IMR-90 (cell line): ENCODE measurements at places on chromosomes 16 and 17.

GRCh38 chr17:74736513-74737298 is at the start of gene RAB37:
Gene RAB37, plus strand, starts transcription at chr17:74737256. Its CDS starts 17 bp downstream, at chr17:74737273.
- H3K27me3 ChIP-seq, result peaks cover 47% of the 10 kb centered on the region
- no peak for DNase-seq
- H3K4me3 ChIP-seq, result no peak within 1 kb of the TSS; the same call in 1 of the 2 replicates
- H3K4me1 ChIP-seq, result peaks cover 4% of the 10 kb centered on the region; the same call in 1 of the 2 replicates
- H3K36me3 ChIP-seq, result no peaks in the 10 kb centered on the region

GRCh38 chr17:4135489-4135888 is 7.3 kb downstream of the ZZEF1 start:
- H3K4me1 ChIP-seq, result no peaks in the 10 kb centered on the region
- no peak for DNase-seq
- peaks cover 2% of the 10 kb centered on the region; the same call in 1 of the 2 replicates for H3K36me3 ChIP-seq
- no peak overlapping the region for H3K4me3 ChIP-seq
- no peak overlapping the region for H3K27ac ChIP-seq
- no peaks in the 10 kb centered on the region for H3K27me3 ChIP-seq

DNA sequence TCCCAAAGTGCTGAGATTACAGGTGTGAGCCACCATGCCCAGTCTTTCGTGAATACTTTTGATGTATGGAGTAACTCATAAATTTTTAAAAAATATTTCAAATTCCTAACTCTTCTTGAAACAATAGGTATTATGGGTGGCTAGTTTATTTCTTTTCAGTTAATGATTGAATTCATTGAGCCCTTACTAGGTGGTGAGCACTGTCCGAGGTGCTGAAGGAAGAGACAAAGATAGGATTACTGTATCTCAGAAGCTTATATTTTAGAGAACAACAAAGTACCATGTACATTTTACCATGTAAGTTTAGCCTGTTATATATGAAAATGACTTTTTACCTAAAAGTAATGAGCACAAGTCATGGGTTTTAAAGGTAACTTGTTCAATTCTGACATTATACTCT is 418.3 kb downstream of the NPIPA7 start:
- H3K27ac ChIP-seq, result no peak overlapping the region
- H3K4me3 ChIP-seq, result no peak overlapping the region
- no peak for DNase-seq

GRCh38 chr16:27429330-27429871 is 27.4 kb downstream of the IL21R start:
- no peak overlapping the region for H3K27ac ChIP-seq
- H3K4me3 ChIP-seq, result no peak overlapping the region
- no peaks in the 10 kb centered on the region for H3K36me3 ChIP-seq
- peaks cover 8% of the 10 kb centered on the region for H3K4me1 ChIP-seq

DNA sequence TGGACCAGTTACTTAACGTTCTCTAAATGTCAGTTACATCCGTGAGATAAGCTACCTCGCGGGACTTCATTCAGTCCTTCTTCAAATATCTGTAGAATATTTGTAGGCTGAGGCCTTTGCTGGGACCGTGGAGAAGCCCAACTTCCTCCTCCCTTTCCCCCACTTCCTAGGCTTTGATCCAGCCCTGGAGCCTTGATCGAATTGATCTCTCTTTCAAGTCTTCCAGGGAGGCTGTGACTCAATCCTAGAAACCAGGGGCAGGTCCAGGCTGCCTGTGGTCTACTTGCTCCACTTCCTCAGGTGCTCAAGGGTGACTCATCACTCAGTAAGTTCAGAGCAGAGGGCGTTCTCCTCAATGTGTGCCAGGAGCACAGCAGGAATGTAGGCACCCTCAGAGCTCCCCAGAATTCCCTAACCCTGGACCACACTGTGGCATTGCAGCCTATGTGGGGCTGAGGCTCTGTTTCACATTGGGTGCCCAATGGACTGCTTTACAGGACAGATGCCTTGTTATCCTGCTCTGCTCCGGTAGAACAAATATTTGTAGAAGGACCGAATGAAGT is 11.2 kb upstream of the CEP20 start:
- no peak overlapping the region for H3K4me3 ChIP-seq
- H3K27me3 ChIP-seq, result no peaks in the 10 kb centered on the region
- H3K27ac ChIP-seq, result no peak overlapping the region
- H3K4me1 ChIP-seq, result peaks cover 7% of the 10 kb centered on the region

GRCh38 chr16:1019231-1020090 is 37.9 kb downstream of the SOX8 start:
- no peaks in the 10 kb centered on the region for H3K36me3 ChIP-seq
- no peak overlapping the region for H3K4me3 ChIP-seq
- H3K4me1 ChIP-seq, result no peaks in the 10 kb centered on the region

DNA sequence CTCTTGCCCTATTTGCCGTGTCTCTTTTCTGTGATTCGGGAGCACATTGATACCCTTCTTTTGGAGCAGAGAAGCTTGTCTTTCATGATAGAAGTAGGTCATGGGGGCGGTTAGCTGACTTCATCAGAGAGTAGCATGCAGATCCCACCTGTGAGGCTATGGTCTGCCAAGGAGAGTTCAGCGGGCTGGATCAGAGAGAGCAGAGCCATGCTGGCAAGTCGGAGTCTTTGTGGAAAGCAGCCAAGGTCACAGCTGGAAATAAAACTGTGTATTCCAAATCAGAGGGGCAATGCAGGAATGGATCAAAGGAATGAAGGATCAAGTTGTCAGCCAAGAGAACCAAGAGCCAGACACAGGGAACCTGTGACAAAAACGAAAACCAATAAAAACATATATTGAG is 595.9 kb downstream of the WWOX start:
- no peak overlapping the region for H3K4me3 ChIP-seq
- H3K27ac ChIP-seq, result no peak overlapping the region

DNA sequence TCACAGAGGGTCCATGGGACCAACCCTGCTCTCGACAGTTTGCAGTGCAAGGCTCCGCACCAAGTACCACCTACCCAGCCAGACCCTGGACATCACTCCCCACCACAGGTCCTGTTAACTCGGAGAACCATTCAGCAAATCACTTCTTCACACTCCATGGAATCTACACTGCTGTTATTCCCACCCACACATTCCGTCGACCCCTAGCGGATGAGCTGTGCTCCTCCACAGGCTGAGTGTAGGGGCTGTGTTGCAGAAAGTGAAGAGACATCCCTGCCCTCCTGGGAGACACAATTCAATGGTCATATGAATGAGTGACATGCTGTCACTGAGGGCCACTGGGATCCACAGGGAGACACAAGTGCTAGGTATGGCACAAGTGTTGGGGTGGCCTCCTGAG is 27.5 kb downstream of the MPG start:
- H3K27ac ChIP-seq, result no peak overlapping the region
- peaks cover 32% of the 10 kb centered on the region for H3K36me3 ChIP-seq
- no peaks in the 10 kb centered on the region for H3K27me3 ChIP-seq
- DNase-seq, result no peak
- no peaks in the 10 kb centered on the region for H3K4me1 ChIP-seq
- H3K4me3 ChIP-seq, result no peak overlapping the region

DNA sequence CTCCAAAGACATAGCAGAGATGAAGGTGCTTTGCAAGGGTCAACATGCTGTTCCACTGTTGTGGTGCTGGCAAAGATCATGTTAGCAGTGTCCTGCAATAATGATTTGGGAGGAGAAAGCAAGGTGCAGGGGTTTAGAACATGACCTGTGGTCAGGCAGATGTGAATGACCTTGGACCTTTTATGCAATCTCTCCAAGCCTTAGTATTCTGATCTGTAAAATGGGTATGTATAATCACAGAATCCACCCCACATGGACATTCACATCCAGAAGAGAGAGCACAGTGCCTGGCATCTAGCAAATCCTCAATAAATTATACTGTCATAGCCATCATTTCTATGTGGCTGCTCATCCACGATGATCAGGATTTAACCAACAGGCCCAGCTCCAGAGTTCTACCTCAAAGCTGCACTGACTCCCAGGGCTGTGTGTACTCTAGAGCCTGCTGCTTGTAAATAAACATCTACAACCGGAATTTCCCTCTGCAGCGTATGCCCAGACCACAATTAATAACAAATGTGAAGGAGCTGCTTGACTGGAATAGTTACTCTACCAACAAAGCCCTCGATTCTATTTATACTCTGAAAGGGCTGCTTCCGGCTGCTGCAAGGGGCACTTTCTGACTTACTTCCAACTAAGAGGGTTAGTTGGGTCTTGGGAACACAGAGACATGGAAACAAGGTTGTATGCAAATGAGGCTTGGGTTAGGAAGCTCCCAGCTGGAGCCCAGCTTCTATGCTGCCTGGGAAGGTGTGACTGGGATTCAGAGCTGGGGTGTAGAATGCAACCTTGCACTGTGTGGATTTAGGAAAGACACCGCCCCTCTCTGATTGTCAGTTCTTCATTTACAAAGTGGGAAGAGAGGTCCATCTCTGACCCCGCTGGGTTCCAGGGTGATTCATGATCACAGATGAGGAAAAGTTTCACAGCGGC is 265.2 kb downstream of the XYLT1 start:
- H3K27me3 ChIP-seq, result no peaks in the 10 kb centered on the region
- no peaks in the 10 kb centered on the region for H3K36me3 ChIP-seq
- DNase-seq, result peak; percentile 87
- H3K27ac ChIP-seq, result no peak overlapping the region
- H3K4me1 ChIP-seq, result peaks cover 4% of the 10 kb centered on the region

GRCh38 chr16:12845282-12845681 is 41.6 kb upstream of the CPPED1 start:
- H3K27ac ChIP-seq, result no peak overlapping the region
- no peaks in the 10 kb centered on the region for H3K36me3 ChIP-seq
- no peaks in the 10 kb centered on the region for H3K4me1 ChIP-seq
- H3K4me3 ChIP-seq, result no peak overlapping the region

- no peak overlapping the region for H3K27ac ChIP-seq
- DNase-seq, result no peak
- no peak overlapping the region for H3K4me3 ChIP-seq
- no peaks in the 10 kb centered on the region for H3K27me3 ChIP-seq
- H3K4me1 ChIP-seq, result no peaks in the 10 kb centered on the region
Observed at GRCh38 chr17:6108987-6109386, 38.8 kb downstream of the WSCD1 start.

- no peak overlapping the region for H3K27ac ChIP-seq
- H3K4me3 ChIP-seq, result no peak overlapping the region
- no peaks in the 10 kb centered on the region for H3K36me3 ChIP-seq
- peak; percentile 38 for DNase-seq
- H3K4me1 ChIP-seq, result no peaks in the 10 kb centered on the region
Observed at GRCh38 chr16:77531752-77532151, 96.9 kb upstream of the ADAMTS18 start.

- H3K36me3 ChIP-seq, result peaks cover 2% of the 10 kb centered on the region; the same call in 1 of the 2 replicates
- H3K27ac ChIP-seq, result no peak overlapping the region
- no peaks in the 10 kb centered on the region for H3K27me3 ChIP-seq
- DNase-seq, result no peak
- H3K4me1 ChIP-seq, result no peaks in the 10 kb centered on the region
- no peak overlapping the region for H3K4me3 ChIP-seq
Observed at GRCh38 chr16:12775656-12776236, 27.9 kb downstream of the CPPED1 start.

- H3K36me3 ChIP-seq, result no peaks in the 10 kb centered on the region
- peaks cover 4% of the 10 kb centered on the region; the same call in 1 of the 2 replicates for H3K4me1 ChIP-seq
- H3K27ac ChIP-seq, result no peak overlapping the region
- H3K4me3 ChIP-seq, result no peak overlapping the region
- no peak for DNase-seq
Observed at GRCh38 chr16:68659412-68660358, 14.6 kb downstream of the CDH3 start.

GRCh38 chr17:61996916-61997605 is 68.0 kb downstream of the MED13 start:
- H3K27ac ChIP-seq, result no peak overlapping the region
- H3K36me3 ChIP-seq, result peaks cover 13% of the 10 kb centered on the region
- no peak overlapping the region for H3K4me3 ChIP-seq

- H3K27me3 ChIP-seq, result peaks cover 37% of the 10 kb centered on the region
- no peak overlapping the region for H3K27ac ChIP-seq
- no peaks in the 10 kb centered on the region for H3K4me1 ChIP-seq
- H3K4me3 ChIP-seq, result no peak overlapping the region
Observed at GRCh38 chr17:76982408-76983074, 114.3 kb downstream of the MGAT5B start.

DNA sequence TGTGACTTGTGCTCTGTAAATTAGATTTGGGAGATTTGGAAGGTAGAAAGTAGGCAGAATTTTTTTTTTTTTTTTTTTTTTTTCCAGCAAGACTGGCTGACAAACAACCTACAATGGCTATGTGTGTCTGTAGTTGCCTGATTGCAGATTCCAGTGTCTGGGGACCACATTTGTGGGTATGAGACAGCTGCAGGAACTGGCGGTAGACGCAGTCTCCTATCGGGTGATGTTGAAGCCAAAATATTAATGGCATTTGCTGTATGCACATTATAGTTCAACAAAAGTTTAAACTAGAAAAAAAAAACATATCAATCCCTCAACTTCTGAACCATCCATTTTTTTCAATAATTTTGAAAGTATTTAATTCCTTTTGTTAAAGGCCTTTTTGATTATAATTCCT is 665.2 kb downstream of the TOX3 start:
- DNase-seq, result peak; percentile 93
- H3K36me3 ChIP-seq, result no peaks in the 10 kb centered on the region
- H3K27ac ChIP-seq, result peak overlapping the region; percentile 87
- H3K27me3 ChIP-seq, result no peaks in the 10 kb centered on the region

GRCh38 chr17:66724581-66725341 is 110.2 kb upstream of the CACNG5 start:
- peaks cover 5% of the 10 kb centered on the region; the same call in 1 of the 2 replicates for H3K36me3 ChIP-seq
- DNase-seq, result peak; percentile 54

GRCh38 chr17:57905875-57906455 is 49.2 kb downstream of the CUEDC1 start:
- no peaks in the 10 kb centered on the region for H3K27me3 ChIP-seq
- no peak overlapping the region for H3K4me3 ChIP-seq
- peaks cover 22% of the 10 kb centered on the region for H3K4me1 ChIP-seq
- no peak overlapping the region for H3K27ac ChIP-seq
